HS-5 (cell line): ENCODE measurements at places on chromosomes 12 and 14.
A peak's percentile ranks its signal among the peaks of the same experiment; 100 is the strongest.

DNA sequence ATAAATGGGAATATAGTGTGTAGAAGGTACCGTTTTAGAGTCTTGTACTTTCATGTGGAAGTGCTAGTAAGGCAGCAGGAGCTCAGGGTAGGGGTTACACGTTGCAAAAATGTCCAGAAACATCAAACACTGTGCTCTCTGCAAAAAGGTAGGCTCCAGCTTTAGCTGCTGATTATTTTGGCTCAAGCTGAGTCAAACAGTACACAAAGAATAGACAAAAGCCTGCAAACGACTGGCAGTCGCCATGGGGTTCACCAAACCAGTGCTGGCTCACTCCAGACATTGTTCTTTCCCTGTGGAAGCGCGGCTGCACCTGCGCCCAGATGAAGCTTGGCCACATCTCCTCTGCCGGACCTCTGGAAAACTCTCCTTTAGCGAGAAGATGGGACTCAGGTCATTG is 45.3 kb upstream of the NAA30 start:
- DNase-seq, result no peak

DNA sequence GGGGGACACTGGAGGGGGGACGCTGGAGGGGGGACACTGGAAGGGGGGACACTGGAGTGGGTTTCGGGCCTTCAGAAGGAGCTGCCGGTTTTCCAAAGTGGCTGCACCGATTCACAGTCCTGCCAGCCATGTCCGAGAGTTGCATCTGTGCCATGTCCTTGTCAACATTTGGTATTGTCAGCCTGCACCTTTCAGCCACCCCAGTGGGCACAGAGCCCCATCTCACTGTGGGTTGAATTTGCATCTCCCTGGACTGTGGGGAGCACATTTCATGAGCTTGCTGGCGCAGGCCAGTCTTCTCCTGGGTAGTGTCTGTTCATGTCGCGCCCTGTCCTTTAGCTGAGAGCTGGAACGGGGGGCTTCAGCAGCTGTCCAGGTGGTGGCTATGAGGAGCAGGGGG is 72.7 kb downstream of the GALNT9 start:
- no peak for DNase-seq

DNA sequence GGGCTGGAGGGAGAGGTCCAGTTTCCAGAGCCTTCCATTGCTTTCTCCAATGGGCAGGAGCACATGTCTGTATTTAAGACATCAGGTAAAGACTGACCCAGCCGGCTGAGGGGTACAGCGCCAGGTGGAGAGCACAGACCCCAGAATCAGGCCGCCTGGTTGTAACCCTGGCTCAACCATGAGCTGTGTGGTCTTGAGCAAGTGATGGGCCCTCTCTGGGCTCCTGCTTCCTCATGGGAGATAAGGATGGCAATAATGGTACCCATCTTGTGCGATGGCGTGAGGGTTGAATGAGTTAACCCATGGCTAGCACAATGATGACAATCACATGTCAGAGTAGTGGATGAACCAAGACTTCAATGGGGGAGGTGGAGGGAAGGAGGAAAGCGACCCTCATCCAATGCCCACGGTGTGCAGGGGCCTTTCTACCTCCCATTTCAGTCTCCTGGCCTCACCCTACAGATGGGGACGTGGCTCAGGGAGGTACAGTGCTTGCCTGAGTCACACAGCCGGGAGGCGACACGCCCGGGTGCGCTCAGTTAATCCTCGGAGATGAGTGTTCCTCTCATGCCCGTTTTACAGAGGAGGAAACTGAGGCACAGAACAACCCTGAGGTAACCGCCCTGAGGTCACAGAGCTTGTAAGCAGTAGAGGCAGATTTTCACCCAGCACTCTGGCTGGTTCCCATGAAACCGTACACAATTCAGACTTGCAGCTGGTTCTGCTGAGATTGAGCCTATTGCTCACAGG is 163.9 kb downstream of the RBM19 start:
- no peak for DNase-seq

- DNase-seq, result no peak
Measured at GRCh38 chr12:90321369-90321768, 612.7 kb upstream of the ATP2B1 start.

DNA sequence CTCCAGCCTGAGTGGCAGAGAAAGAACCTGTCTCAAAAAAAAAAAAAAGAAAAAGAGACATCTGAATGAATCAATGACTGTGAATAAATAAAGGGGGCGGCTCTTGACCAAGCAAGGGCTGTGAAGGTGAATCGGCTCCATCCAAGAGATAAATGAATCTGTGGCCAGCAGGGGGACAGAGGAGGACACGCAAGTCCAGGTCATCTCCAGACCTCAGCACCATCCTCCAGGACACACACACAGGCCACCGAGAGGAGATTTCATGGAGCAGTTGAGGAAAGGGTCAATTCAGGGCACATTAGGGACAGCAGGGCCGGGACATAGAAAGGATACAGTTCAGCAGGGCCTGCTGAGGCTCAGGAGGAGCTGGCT is 21.6 kb downstream of the TRPV4 start:
- DNase-seq, result no peak

GRCh38 chr12:57821474-57822214 is 3.1 kb upstream of the AVIL start:
- DNase-seq, result no peak

GRCh38 chr14:58762629-58763028 is 124.9 kb downstream of the DACT1 start:
- no peak for DNase-seq

DNA sequence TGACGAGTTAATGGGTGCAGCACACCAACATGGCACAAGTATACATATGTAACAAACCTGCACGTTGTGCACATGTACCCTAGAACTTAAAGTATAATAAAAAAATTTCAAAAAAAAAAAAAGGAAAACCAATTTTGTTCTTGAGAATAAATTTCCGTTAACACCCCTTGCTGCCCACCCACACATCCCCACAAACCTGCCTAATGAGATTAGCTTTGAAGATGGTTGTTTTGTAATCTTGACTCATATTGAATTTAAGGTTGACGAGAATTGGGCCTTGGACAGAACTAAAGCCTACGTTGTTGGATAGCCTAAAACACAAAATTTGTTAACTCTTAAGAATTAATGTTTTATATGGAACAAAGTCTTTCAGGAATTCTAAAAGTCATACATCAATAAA is 52.9 kb downstream of the SYT1 start:
- no peak for DNase-seq

- peak; percentile 90 for DNase-seq
Measured at GRCh38 chr12:122500685-122501488, at the start of gene ZCCHC8. Gene ZCCHC8, minus strand, starts transcription at chr12:122500932. Its CDS starts 92 bp downstream, at chr12:122500840.

- no peak for DNase-seq
Measured at GRCh38 chr14:89365061-89365801, 51.8 kb downstream of the FOXN3 start.

- no peak for DNase-seq
Measured at GRCh38 chr12:45205165-45205825, 10.6 kb upstream of the ANO6 start.

- DNase-seq, result no peak
Measured at GRCh38 chr12:113136990-113137511, 1.5 kb upstream of the RASAL1 start.

- no peak for DNase-seq
Measured at GRCh38 chr12:92123780-92124688, 21.6 kb downstream of the BTG1 start.

GRCh38 chr12:116015525-116015924 is 262.0 kb downstream of the MED13L start:
- DNase-seq, result no peak

DNA sequence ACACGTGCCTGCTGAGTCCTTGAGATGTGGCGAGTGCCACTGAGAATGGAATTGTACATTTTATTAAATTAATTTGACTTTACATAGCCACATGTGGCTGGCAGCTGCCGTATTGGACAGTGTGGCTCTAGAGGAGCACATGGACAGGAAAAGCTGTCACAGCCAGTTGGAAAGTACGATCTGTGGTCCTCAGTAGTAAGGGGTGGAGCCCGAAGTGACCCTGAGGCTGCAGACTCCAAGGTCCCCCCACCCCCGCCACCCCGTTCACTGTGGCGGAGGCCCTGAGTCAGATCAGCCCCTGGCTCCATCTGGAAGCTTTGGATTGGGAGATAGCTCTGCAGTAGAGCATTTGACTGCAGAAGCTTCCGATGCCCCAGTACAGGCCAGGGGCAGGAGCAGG is 25.8 kb upstream of the BEGAIN start:
- no peak for DNase-seq

GRCh38 chr12:93713060-93713459 is 35.9 kb downstream of the CRADD start:
- no peak for DNase-seq

GRCh38 chr14:22131749-22132476 is 457.1 kb downstream of the DAD1 start:
- DNase-seq, result no peak

GRCh38 chr14:61505815-61506809 is 184.7 kb downstream of the PRKCH start:
- no peak for DNase-seq
